ENCODE measurements at places on chromosomes 3 and 15. TPM values are rescaled to one million over a fixed set of nuclear protein-coding genes. Genes with fewer than 3 reads are reported as not detected.

The CYP19A1 gene
- not detected for total RNA-seq

The SMC4 gene
- total RNA-seq = 122 TPM

The STXBP5L gene
- 12.8 TPM for total RNA-seq

The GOLGA6L7 gene
- not detected for total RNA-seq

The TOMM70 gene
- 37.1 TPM for total RNA-seq

The IL20RB gene
- total RNA-seq = not detected

The CMTM6 gene
- total RNA-seq = 21.4 TPM

The INSYN1 gene
- total RNA-seq = 3.3 TPM

The PTH1R gene
- total RNA-seq = 2.6 TPM

The GOLGA8S gene
- total RNA-seq = not detected

GRCh38 chr3:106161246-106161645 is 292.4 kb upstream of the CBLB start:
- no peaks in the 10 kb centered on the region for H3K27me3 ChIP-seq
- no peak for DNase-seq
- H3K4me1 ChIP-seq = no peaks in the 10 kb centered on the region
- no peak overlapping the region for H3K27ac ChIP-seq
- no peaks in the 10 kb centered on the region for H3K36me3 ChIP-seq

DNA sequence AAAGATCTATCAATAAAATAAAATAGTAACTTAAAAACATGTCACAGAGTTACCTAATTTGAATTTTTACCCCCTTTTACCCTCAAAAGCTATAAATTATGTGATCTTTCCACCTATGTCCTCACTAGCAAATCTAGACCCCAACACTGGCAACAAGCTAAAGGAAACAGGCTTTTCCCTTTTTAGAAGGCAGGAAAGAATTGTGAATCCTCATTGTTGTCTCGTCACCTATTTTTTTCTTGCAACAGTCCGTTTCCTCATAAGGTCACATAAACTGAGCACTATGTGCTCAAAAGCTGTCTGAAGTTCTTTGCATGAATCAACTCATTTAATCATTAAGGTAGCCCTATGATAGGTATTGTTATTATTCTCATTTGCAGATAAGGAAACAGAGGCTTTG is 34.6 kb upstream of the DAZL start:
- no peaks in the 10 kb centered on the region for H3K4me1 ChIP-seq
- no peak for DNase-seq
- no peak overlapping the region for H3K27ac ChIP-seq
- no peaks in the 10 kb centered on the region for H3K27me3 ChIP-seq
- H3K36me3 ChIP-seq = no peaks in the 10 kb centered on the region
- no peak overlapping the region for H3K4me3 ChIP-seq

- no peak overlapping the region for H3K4me3 ChIP-seq
- no peak overlapping the region for H3K27ac ChIP-seq
- H3K27me3 ChIP-seq = no peaks in the 10 kb centered on the region
These were observed 33.7 kb downstream of the SUSD5 start for GRCh38 chr3:33184863-33185262.

GRCh38 chr3:102361101-102361500 is 73.7 kb upstream of the ZPLD1 start:
- no peaks in the 10 kb centered on the region for H3K4me1 ChIP-seq
- no peak overlapping the region for H3K27ac ChIP-seq
- H3K4me3 ChIP-seq = no peak overlapping the region
- peak; percentile 26 for DNase-seq
- no peaks in the 10 kb centered on the region for H3K27me3 ChIP-seq

DNA sequence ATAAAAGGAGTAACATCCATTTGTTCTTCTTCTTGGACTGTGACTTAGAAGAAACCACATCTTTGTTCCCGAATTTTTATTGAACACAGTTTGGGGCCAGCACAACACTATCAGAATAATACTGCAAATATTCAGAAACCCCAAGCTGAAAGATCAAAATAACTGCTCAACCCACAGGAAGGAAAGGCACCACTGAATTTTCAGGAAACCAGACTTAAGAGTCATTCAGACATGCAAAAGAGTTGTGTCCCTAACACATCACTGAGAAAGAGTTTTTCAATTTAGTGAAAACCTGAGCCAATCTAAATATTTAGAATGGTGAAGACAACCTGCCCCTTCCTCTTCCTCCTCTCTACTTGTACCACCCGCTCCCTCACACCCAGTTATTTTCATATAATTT is 295.0 kb upstream of the RORA start:
- no peak overlapping the region for H3K4me3 ChIP-seq
- H3K36me3 ChIP-seq = no peaks in the 10 kb centered on the region
- DNase-seq = no peak

GRCh38 chr3:157475921-157476414 is 27.2 kb downstream of the VEPH1 start:
- H3K36me3 ChIP-seq = no peaks in the 10 kb centered on the region
- no peak overlapping the region for H3K4me3 ChIP-seq
- no peaks in the 10 kb centered on the region for H3K4me1 ChIP-seq

GRCh38 chr15:37107744-37108380 is 7.5 kb upstream of the MEIS2 start:
- no peaks in the 10 kb centered on the region for H3K36me3 ChIP-seq
- H3K4me1 ChIP-seq = peaks cover 32% of the 10 kb centered on the region
- no peak for DNase-seq
- H3K27me3 ChIP-seq = peaks cover 80% of the 10 kb centered on the region

DNA sequence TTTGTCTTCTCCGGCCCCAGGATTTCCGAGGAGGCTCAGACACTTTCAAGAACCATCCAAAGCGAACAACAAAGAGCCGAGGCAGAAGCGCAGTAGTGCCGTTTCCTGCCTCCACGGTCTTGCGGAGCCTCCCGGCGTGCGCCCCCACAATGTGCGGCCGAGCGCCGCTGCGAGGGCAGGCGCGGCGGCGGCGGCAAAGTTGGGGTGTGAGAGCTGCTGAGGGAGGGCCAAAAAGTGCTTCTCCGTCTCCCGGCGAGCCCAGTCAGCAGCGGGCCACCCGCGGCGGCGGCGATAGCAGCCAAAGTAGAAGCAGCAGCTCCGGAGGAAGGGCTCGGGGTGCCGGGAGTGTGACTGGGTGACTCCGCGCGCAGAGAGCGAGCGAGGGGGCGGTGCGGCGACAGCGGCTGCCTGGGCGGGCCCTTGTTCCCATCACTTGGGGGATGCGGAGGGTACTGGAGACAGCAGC is 749.1 kb downstream of the ROBO1 start:
- no peaks in the 10 kb centered on the region for H3K27me3 ChIP-seq
- peak overlapping the region; percentile 87 for H3K27ac ChIP-seq
- H3K36me3 ChIP-seq = no peaks in the 10 kb centered on the region
- DNase-seq = peak; percentile 49
- peak overlapping the region; percentile 82 for H3K4me3 ChIP-seq

GRCh38 chr3:134645515-134645914 is 5.3 kb downstream of the KY start:
- H3K27ac ChIP-seq = no peak overlapping the region
- no peak overlapping the region for H3K4me3 ChIP-seq
- no peaks in the 10 kb centered on the region for H3K27me3 ChIP-seq
- no peaks in the 10 kb centered on the region for H3K36me3 ChIP-seq

DNA sequence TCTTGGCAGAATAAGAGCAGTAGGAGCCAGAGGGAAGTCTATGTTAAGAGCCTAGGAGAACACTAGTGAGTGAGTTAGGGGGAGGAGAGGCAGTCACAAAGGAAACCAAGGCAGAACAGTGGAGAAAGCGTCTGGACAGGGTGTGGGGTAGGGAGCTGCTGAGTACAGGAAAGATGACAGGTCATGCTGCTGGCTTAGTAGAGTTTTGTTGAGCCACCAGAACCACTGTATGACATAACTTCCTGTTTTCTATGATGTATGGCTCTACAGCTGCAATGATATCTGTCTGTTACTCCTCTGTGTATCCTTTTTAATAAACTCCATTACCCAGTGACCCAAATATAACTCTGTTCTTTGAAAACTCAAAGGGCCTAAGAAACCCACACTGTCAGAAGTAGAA is 10.6 kb upstream of the STT3B start:
- peak; percentile 29 for DNase-seq
- H3K36me3 ChIP-seq = no peaks in the 10 kb centered on the region
- no peak overlapping the region for H3K4me3 ChIP-seq
- no peaks in the 10 kb centered on the region for H3K27me3 ChIP-seq

DNA sequence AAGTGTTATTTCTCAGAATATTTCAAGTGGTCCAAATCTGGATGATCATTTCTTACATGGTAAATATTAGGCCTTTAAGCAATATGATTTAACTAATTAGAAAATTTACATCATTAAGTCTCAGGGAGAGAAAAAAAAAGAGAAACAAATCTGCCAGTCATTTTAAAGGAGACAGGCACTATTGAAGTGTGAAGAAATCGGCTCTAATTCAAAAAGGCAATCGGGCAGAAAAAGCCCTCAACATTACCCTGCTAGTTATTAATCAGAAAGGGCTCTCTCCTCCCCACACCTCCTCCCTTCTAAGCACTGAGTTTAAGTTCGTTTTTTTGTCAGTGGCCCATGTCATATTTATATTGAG is 215.9 kb downstream of the MEIS2 start:
- DNase-seq = no peak
- peaks cover 45% of the 10 kb centered on the region for H3K4me1 ChIP-seq

GRCh38 chr15:58517252-58517681 is 85.5 kb downstream of the LIPC start:
- H3K36me3 ChIP-seq = no peaks in the 10 kb centered on the region
- H3K4me3 ChIP-seq = no peak overlapping the region
- H3K27ac ChIP-seq = no peak overlapping the region
- peak; percentile 33 for DNase-seq

GRCh38 chr3:105538483-105538882 is 171.8 kb downstream of the ALCAM start:
- peaks cover 43% of the 10 kb centered on the region for H3K36me3 ChIP-seq
- no peak overlapping the region for H3K27ac ChIP-seq
- no peak overlapping the region for H3K4me3 ChIP-seq
- H3K27me3 ChIP-seq = no peaks in the 10 kb centered on the region
- no peaks in the 10 kb centered on the region for H3K4me1 ChIP-seq
- DNase-seq = peak; percentile 9

DNA sequence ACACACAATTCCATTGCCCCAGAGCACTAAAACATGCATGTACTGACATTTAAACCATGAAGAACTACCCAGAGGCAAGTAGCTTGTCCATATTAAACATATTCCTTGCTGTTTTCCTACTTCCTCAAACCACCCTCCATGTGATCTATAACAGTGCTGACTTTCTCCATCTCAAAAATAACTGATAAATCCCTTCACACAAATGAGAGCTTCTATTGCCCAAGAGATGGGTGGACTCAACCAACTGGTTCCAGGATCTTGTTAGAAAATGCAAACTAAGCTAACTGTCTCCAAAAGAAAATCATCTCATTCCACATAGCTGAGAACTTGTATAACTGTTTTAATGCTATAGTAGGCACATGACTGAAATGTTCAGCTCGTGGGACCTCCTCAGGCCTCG is 29.6 kb downstream of the DCLK3 start:
- no peak overlapping the region for H3K4me3 ChIP-seq
- no peaks in the 10 kb centered on the region for H3K4me1 ChIP-seq
- no peaks in the 10 kb centered on the region for H3K27me3 ChIP-seq
- no peaks in the 10 kb centered on the region for H3K36me3 ChIP-seq
- DNase-seq = no peak

DNA sequence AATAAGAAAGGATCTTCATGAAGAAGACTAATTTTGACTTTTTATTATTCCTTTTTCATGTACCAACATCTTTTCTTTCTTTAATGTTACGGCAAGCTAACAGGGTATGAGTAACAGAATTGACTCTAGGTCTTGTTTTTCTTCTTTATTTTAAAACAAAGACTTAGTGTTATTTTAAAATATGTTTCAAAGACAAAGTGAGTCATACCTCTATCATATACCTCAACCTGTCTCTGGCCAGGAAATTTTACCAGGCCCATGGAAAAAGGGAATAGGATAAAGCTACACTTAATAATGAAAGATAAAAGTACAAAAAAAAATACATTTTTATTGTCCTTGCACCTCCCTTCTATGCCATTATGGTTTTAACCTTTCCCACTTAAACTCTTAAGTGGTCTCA is 57.4 kb downstream of the ZNF148 start:
- peaks cover 13% of the 10 kb centered on the region for H3K4me1 ChIP-seq
- H3K4me3 ChIP-seq = no peak overlapping the region
- H3K27ac ChIP-seq = no peak overlapping the region
- peaks cover 17% of the 10 kb centered on the region for H3K36me3 ChIP-seq
- DNase-seq = no peak

GRCh38 chr3:11720304-11720898 is 76.7 kb upstream of the VGLL4 start:
- peak overlapping the region; percentile 76 for H3K4me3 ChIP-seq
- peak; percentile 94 for DNase-seq
- H3K27ac ChIP-seq = peak overlapping the region; percentile 98

GRCh38 chr3:184149123-184149522 is 6.1 kb upstream of the DVL3 start:
- no peak overlapping the region for H3K27ac ChIP-seq
- no peak for DNase-seq
- H3K4me3 ChIP-seq = no peak overlapping the region
- no peaks in the 10 kb centered on the region for H3K27me3 ChIP-seq

DNA sequence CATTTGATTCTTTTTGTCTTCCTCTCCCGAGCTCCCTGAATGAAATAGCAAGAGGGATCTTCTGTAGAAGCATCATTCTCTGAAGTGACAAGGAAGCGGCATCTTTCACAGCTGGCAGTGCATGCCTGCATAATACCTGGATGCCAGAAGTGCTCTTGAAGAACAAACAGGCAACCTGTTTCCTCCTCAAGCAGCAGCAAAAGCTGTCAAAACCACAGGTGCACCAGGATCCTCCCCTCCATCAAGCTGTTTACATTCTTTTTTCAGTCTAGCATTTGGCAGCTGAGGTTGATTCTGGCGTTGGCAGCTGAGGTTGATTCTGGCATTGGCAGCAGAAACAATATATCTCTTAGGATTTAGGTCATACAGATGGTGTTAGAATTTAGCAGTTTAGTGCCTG is 979.0 kb downstream of the TUSC7 start:
- H3K27me3 ChIP-seq = no peaks in the 10 kb centered on the region
- DNase-seq = no peak

GRCh38 chr3:127448161-127448561 is 142.4 kb downstream of the TPRA1 start:
- no peak overlapping the region for H3K4me3 ChIP-seq
- no peaks in the 10 kb centered on the region for H3K36me3 ChIP-seq
- H3K27ac ChIP-seq = no peak overlapping the region
- H3K4me1 ChIP-seq = no peaks in the 10 kb centered on the region

GRCh38 chr15:68783226-68784058 is 37.3 kb downstream of the ANP32A start:
- peak overlapping the region; percentile 6 for H3K27ac ChIP-seq
- peaks cover 25% of the 10 kb centered on the region for H3K36me3 ChIP-seq
- peaks cover 37% of the 10 kb centered on the region for H3K4me1 ChIP-seq
- peak; percentile 77 for DNase-seq
- H3K27me3 ChIP-seq = no peaks in the 10 kb centered on the region

- DNase-seq = peak; percentile 100
- peaks cover 41% of the 10 kb centered on the region for H3K4me1 ChIP-seq
- peak within 1 kb of the TSS; percentile 98 for H3K27ac ChIP-seq
These were observed at the start of gene PCNP for GRCh38 chr3:101573449-101574387. PCNP (plus strand) TSS chr3:101574180; CDS start chr3:101574216, 36 bp downstream.

- no peak overlapping the region for H3K4me3 ChIP-seq
- H3K36me3 ChIP-seq = no peaks in the 10 kb centered on the region
- no peak for DNase-seq
- H3K27me3 ChIP-seq = no peaks in the 10 kb centered on the region
- peaks cover 53% of the 10 kb centered on the region for H3K4me1 ChIP-seq
These were observed 17.6 kb downstream of the ARIH1 start for GRCh38 chr15:72491768-72492167.

All from stomach (tissue), 19 donors.